ENCODE measurements at places on chromosomes 16 and 17.
A peak's percentile ranks its signal among the peaks of the same experiment; 100 is the strongest.

DNA sequence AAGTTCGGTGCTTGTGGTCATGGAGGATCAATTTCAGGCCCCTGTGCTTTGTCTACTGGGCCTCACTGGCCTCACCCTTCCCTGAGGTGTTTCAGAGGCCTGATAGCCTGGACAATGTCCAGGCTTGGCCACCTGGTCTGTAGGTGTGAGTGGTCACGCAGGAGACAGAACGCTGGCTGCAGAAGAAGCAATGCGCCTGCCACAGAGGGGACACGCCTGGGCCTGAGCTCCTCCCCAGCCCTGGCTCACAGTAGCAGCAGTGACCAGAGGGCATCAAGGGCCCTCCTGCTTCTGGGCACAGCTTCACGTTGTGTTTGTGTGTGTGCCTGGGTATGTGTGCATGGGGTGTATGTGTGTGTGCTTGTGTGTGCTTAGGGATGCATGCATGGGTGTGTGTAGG, 1.9 kb upstream of the PITPNM3 start:
- no peak for DNase-seq

- DNase-seq: no peak
Measured at GRCh38 chr17:1590029-1590746, 27.6 kb upstream of the PITPNA start.

DNA sequence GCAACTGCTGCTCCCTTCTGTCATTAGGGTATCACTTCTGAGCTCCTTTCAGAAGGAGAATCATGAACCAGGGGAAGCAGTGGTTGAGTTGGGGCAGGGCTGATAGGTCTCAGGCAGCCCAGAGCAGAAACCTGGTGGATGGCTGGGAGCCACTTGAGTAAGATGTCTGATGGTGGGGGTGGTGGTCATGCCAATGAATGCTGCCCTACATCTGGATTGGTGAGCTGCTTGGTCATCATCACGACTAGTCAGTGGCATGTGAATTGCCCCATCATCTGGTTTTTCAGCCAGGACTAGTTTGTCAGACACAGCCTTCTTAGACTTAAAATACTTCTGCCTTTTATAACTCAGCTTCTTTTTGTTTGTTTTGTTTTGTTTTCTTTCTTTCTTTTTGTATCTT, 2.6 kb downstream of the GID4 start:
- no peak for DNase-seq

DNA sequence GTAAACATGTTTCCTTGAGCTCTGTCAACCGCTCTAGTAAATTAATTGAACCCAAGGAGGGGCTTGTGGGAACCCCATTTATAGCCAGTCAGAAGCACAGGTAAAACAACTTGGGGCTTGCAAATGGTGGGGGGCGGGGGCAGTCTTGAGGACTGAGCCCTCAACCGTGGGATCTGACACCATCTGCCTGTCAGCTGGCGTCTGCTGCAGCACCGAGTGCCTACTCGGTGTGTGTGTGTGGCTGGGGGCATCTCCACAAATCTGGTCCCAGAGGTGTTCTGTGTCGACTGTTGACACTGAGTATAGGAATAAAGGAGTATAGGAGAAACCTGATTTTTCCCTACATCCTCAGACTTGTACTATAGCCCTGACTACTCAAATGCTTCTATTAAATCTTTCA, 20.6 kb downstream of the CREBBP start:
- DNase-seq: no peak

DNA sequence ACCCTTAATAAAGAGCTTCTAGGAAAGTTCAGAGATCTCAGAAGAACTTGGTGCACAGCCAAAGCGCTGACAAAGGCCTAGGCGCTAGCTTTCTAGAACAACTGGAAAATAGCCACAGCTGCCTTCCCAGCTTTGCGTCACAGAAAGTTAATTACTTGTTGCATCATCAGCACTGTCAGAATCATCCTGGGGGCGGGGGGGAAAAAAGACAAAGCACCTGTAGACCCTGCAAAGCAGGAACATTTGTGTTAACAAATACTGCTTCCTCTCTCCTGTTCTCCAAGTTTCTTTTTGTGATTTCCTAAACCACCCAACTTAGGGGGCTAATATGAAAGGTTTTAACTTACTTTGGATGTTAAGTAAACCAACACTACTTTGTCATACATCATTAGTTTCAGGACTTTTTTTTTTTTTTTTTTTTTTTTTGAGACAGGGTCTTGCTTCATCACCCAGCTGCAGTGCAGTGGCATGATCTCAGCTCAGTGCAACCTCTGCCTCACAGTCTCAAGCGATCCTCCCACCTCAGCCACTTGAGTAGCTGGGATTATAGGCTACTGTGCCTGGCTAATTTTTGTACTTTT, 4.8 kb upstream of the AARSD1 start:
- DNase-seq: peak; percentile 4

GRCh38 chr17:31328160-31328535, 6.7 kb upstream of the EVI2A start:
- no peak for DNase-seq

- DNase-seq: no peak
Measured at GRCh38 chr16:66740010-66740409, 11.4 kb downstream of the DYNC1LI2 start.

DNA sequence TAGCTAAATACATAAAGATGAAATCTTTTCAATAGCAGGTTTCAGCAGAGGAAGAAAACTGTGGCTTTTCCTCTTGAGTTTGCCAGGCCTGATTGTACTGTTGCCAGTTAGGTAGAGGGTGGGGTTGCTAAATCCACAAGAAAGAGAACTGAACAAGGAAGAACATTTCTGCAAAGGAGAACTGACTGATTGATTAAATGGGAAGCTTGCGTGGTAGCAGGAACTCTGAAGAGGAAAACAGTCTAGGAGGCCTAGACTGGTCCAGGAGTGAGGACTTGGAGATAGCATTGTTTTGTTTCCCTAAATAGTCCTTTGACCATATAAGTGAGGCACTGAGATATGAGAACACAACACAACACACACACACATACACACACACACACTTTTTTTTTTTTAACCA, 18.8 kb downstream of the LRRC36 start:
- no peak for DNase-seq

GRCh38 chr16:79316004-79316458, 284.5 kb downstream of the MAF start:
- DNase-seq: no peak

- DNase-seq: no peak
Measured at GRCh38 chr16:62130101-62130500, 93.9 kb upstream of the CDH8 start.

GRCh38 chr16:1550069-1550468, 16.6 kb downstream of the TMEM204 start:
- DNase-seq: no peak

- no peak for DNase-seq
Measured at GRCh38 chr17:18038149-18038850, 668 bp downstream of the ATPAF2 start.

DNA sequence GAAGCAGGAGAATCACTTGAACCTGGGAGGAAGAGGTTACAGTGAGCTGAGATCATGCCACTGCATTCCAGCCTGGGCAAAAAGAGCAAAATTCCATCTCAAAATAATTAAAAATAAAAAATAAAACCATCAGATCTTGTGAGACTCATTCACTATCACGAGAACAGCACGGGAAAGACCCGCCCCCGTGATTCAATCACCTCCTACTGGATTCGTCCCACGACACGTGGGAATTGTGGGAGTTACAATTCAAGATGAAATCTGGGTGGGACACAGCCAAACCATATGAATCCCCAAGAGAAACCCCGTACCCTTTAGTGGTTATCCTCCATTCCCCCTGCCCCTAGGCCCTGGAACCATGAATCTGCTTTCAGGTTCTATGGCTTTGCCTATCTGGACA, 15.4 kb upstream of the MGAT5B start:
- DNase-seq: no peak

- no peak for DNase-seq
Measured at GRCh38 chr17:59512844-59513385, 52.5 kb upstream of the DHX40 start.

- no peak for DNase-seq
Measured at GRCh38 chr17:7673239-7673638, 14.1 kb downstream of the TP53 start.

DNA sequence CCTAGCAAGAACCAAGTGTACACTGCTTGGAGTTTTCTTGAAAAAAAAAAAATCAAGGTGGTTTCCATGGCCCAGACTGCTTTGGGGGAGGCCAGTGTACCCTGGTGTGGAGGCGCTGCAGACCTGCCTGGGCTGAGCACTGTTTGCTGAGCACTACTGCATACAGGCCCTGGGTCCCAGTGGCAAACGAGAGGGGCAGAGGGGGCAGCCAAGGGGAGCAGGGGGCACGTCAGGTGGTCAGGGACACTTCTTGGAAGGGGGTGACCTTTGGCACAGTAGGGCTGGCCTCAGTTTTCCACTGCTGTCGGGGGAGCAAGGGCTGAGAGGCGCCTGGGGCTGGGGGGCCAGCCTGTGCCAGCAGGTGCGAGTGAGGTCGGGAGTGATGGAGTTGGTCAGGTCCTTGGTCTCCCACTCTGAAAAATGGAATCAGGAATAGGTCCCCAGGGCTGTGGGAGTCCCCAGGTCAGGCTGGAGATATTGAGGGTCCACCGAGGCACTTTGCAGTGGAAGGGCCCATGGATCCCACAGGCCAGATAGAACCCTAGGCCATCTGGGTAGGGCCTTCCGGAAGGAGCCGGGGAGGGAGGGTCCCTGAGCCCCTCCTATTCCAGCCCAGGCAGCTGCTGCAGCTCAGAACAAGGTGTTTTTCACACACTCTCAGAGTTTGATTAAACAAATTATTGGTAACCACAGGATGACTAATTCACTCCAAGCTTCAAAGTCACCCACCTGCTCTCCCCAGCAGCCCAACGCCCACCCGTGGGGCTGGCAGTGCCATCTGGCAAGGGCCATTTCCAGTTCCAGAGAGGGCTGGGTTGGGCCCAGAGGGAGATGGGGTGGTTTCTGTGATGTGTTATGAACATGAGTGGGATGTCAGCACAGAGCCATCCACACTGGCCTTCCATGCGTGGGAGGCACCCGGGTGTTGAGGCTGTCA, 3.5 kb downstream of the ZFPM1 start:
- no peak for DNase-seq

GRCh38 chr17:79803997-79804855, 7.3 kb upstream of the CBX8 start:
- no peak for DNase-seq

GRCh38 chr17:29010129-29010528, 4.3 kb upstream of the SEZ6 start:
- no peak for DNase-seq

- DNase-seq: no peak
Measured at GRCh38 chr16:67966549-67967182, 1.8 kb downstream of the SLC12A4 start.

GRCh38 chr17:29777663-29778062, 152.4 kb downstream of the SSH2 start:
- no peak for DNase-seq

GRCh38 chr16:27107185-27107592, 40.5 kb downstream of the C16orf82 start:
- no peak for DNase-seq

- no peak for DNase-seq
Measured at GRCh38 chr17:16091773-16092172, 92.1 kb downstream of the TTC19 start.

GRCh38 chr16:89550421-89551007, 10.0 kb upstream of the RPL13 start:
- no peak for DNase-seq

GRCh38 chr16:80105160-80105559, 435.6 kb upstream of the DYNLRB2 start:
- DNase-seq: no peak
